Mesothelial cell of epicardium (in vitro differentiated cells): ENCODE measurements at places on chromosomes 6 and 20. TPM values are rescaled to one million over a fixed set of nuclear protein-coding genes. Genes with fewer than 3 reads are reported as not detected.

DNA sequence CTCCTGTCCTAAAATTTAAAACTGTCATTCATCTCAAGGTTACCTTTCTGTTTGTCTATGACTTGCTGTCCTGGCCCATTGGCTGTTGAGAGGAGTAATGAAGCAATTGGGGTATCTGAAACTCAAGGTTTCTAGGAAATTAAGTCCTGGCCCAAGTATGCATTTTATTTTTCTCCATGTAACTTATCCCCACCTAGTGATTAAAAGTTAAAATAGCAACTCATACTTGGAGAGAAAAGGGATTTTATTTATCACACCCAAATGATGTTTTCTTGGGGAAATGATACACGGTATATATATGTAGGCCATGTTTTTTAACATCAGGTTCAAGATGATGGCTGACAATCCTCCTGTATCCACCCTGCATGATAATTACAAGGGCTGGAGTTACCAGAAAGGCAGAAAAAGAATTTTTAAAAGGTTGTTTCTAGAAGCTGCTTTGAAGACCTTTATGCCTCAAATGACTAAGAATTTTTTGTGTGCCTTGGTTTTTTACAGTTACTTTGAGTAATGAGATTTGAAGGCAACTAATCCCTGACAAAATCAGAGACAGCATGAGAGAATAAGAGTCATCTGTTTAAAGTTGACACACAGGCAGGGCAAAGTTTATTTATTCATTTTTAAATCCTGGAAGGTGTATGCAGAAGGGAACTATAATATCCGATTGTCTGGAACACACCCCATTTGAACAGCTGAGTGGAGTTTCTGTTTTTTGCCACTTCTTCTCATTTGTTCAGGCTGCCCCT, 28.9 kb upstream of the C6orf58 start:
- no peak for DNase-seq
- H3K4me3 ChIP-seq: no peak overlapping the region
- no peaks in the 10 kb centered on the region for H3K36me3 ChIP-seq
- H3K27me3 ChIP-seq: peaks cover 15% of the 10 kb centered on the region
- no peak overlapping the region for H3K27ac ChIP-seq
- H3K4me1 ChIP-seq: peaks cover 2% of the 10 kb centered on the region

GRCh38 chr6:19037607-19038006, 650.5 kb downstream of the RNF144B start:
- H3K4me1 ChIP-seq: peaks cover 17% of the 10 kb centered on the region
- H3K27ac ChIP-seq: no peak overlapping the region
- H3K4me3 ChIP-seq: no peak overlapping the region

- peaks cover 9% of the 10 kb centered on the region for H3K27me3 ChIP-seq
- H3K27ac ChIP-seq: no peak overlapping the region
- H3K4me1 ChIP-seq: no peaks in the 10 kb centered on the region
- no peaks in the 10 kb centered on the region for H3K36me3 ChIP-seq
- DNase-seq: no peak
Observed at GRCh38 chr6:79756496-79756895, 125.4 kb downstream of the SH3BGRL2 start.

DNA sequence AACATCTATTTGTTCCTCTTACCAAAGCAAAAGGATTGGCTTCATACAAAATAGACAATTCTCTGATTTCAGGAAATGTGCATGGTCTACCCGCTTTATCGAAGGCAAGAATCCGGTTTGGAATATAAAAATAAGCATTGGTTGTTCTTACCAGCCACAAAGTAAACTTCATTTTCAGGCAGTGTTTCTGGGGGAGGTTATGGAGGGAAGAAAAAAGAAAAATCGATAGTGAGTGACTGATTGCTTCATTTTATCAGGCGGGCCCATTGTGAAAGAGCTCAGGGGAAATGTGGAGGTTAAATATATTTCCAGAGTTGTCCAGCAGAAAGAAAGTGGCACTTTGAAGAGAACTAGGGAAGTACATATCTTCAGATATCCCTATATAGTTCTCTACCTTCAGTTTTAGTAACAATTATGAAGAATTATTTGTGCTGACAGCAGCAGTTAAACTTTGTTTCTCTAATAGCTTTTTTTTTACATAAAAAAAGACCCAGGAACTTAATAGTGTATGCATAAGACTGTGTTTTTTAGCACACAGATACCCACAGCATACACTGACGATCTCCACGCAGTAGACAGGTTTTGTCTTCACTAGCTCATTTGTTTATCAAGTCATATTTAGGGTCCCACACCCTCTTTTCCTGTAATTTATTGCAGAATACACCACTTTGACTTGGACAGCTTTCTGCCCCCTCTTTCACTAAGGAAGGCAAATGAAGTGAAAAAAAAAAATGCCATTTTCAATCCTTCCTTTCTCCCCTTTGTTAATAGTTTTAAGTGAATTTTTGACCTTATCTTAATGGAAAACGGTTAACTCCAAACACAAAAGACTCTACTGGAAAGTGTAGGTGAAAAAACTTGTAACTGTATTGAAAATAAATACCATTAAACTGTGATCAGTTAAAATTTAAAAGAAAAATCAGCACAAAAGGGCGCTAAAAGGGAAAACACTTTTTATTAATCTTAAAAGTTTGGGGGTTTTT, 2.9 kb downstream of the POU3F2 start:
- DNase-seq: no peak
- H3K4me1 ChIP-seq: peaks cover 26% of the 10 kb centered on the region
- H3K27me3 ChIP-seq: peaks cover 97% of the 10 kb centered on the region
- no peaks in the 10 kb centered on the region for H3K36me3 ChIP-seq

DNA sequence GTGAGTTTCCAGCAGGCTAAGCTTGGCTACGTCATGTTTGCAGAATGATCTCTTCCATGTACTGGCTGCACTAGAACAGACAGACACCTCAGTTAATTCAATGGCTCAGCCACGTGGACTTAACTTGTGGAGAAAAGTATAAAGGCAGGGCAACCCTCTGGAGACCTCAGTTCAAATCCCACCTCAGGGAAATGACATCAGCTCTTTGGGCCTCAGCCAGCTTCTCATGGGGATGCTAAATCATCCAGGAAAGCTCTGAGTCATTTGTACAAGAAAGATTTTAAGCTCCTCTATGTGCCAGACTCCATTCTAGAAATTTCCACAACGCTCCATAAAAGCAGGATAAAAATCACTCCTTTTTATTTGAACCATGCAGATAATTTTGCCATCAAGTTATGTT, 128.5 kb upstream of the SALL4 start:
- H3K4me1 ChIP-seq: peaks cover 32% of the 10 kb centered on the region
- no peak for DNase-seq
- H3K4me3 ChIP-seq: no peak overlapping the region
- peak overlapping the region; percentile 65 for H3K27ac ChIP-seq
- H3K36me3 ChIP-seq: no peaks in the 10 kb centered on the region

BEND3 gene
- total RNA-seq: 10.3 to 10.5 TPM (median 10.4 TPM) in 3 replicates

PCK1 gene
- total RNA-seq: not detected in 3 replicates

- no peak for DNase-seq
- H3K27me3 ChIP-seq: peaks cover 31% of the 10 kb centered on the region
- H3K4me3 ChIP-seq: no peak overlapping the region
- no peaks in the 10 kb centered on the region for H3K36me3 ChIP-seq
- H3K4me1 ChIP-seq: no peaks in the 10 kb centered on the region
Observed at GRCh38 chr6:25918083-25918683, 12.3 kb downstream of the SLC17A2 start.

PLAGL2 gene
- 37.4 to 38.1 TPM (median 37.8 TPM) in 3 replicates for total RNA-seq

ZC2HC1B gene
- 0.29 TPM in 1 of 3 replicates, not detected in the others for total RNA-seq

GRCh38 chr6:67870321-67870720, 764.8 kb upstream of the ADGRB3 start:
- no peak overlapping the region for H3K4me3 ChIP-seq
- H3K27me3 ChIP-seq: no peaks in the 10 kb centered on the region
- no peak for DNase-seq
- H3K36me3 ChIP-seq: no peaks in the 10 kb centered on the region

RPL10A gene
- total RNA-seq: 1,840 to 1,922 TPM (median 1,906 TPM) in 3 replicates

- no peak overlapping the region for H3K27ac ChIP-seq
- DNase-seq: no peak
- H3K36me3 ChIP-seq: no peaks in the 10 kb centered on the region
- H3K4me3 ChIP-seq: no peak overlapping the region
- no peaks in the 10 kb centered on the region for H3K27me3 ChIP-seq
Observed at GRCh38 chr20:6974838-6975237, 207.4 kb downstream of the BMP2 start.

PLG gene
- total RNA-seq: 0.16 to 0.38 TPM (median 0.22 TPM) in 3 replicates

SMLR1 gene
- not detected in 3 replicates for total RNA-seq

GRCh38 chr6:14596410-14596809, 478.8 kb downstream of the CD83 start:
- no peaks in the 10 kb centered on the region for H3K4me1 ChIP-seq
- H3K27ac ChIP-seq: no peak overlapping the region
- H3K36me3 ChIP-seq: no peaks in the 10 kb centered on the region
- DNase-seq: no peak
- peaks cover 17% of the 10 kb centered on the region for H3K27me3 ChIP-seq
- H3K4me3 ChIP-seq: no peak overlapping the region

GRCh38 chr20:35462351-35462750, 7.0 kb downstream of the CEP250 start:
- no peak overlapping the region for H3K27ac ChIP-seq
- H3K36me3 ChIP-seq: peaks cover 16% of the 10 kb centered on the region
- H3K4me1 ChIP-seq: peaks cover 14% of the 10 kb centered on the region
- H3K27me3 ChIP-seq: no peaks in the 10 kb centered on the region

GRCh38 chr6:7171733-7172132, 64.0 kb downstream of the RREB1 start:
- no peak overlapping the region for H3K27ac ChIP-seq
- H3K27me3 ChIP-seq: no peaks in the 10 kb centered on the region
- DNase-seq: no peak
- H3K36me3 ChIP-seq: peaks cover 2% of the 10 kb centered on the region

DNA sequence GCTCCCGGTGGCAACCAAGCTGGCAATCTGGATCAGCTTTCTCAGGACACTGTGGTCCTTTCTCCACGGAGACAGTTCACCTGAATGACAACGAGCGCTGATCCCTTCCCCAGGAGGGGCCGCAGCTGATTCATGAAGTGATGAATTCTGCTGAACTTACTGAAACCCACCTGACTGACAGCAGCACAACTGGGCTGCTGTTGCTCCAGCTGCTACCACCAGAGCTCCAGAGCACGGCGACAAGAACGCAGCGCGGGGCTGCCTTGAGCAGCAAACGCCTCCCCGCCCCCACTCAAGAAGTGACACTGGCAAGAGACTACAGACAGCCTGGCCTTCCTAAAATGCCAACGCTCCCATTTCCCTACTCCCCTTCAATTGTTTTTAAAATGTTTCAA, 10.0 kb downstream of the PXDC1 start:
- no peak for DNase-seq
- peaks cover 14% of the 10 kb centered on the region for H3K36me3 ChIP-seq
- no peaks in the 10 kb centered on the region for H3K27me3 ChIP-seq
- H3K4me3 ChIP-seq: no peak overlapping the region
- H3K27ac ChIP-seq: no peak overlapping the region
- peaks cover 34% of the 10 kb centered on the region for H3K4me1 ChIP-seq

GRCh38 chr20:22905658-22906057, 129.5 kb upstream of the SSTR4 start:
- no peaks in the 10 kb centered on the region for H3K4me1 ChIP-seq
- no peak overlapping the region for H3K4me3 ChIP-seq
- H3K27ac ChIP-seq: no peak overlapping the region
- no peak for DNase-seq
- peaks cover 10% of the 10 kb centered on the region for H3K27me3 ChIP-seq

PANK2 gene
- total RNA-seq: 48.3 to 52.5 TPM (median 48.7 TPM) in 3 replicates

ULBP2 gene
- total RNA-seq: 0.23 to 0.42 TPM (median 0.24 TPM) in 3 replicates

GRCh38 chr6:120935908-120936307, 398.4 kb downstream of the TBC1D32 start:
- no peaks in the 10 kb centered on the region for H3K36me3 ChIP-seq
- peaks cover 16% of the 10 kb centered on the region for H3K4me1 ChIP-seq
- no peak overlapping the region for H3K4me3 ChIP-seq
- no peak for DNase-seq
- H3K27ac ChIP-seq: no peak overlapping the region

SLC22A1 gene
- total RNA-seq: 1.8 to 2.4 TPM (median 2.0 TPM) in 3 replicates

DNA sequence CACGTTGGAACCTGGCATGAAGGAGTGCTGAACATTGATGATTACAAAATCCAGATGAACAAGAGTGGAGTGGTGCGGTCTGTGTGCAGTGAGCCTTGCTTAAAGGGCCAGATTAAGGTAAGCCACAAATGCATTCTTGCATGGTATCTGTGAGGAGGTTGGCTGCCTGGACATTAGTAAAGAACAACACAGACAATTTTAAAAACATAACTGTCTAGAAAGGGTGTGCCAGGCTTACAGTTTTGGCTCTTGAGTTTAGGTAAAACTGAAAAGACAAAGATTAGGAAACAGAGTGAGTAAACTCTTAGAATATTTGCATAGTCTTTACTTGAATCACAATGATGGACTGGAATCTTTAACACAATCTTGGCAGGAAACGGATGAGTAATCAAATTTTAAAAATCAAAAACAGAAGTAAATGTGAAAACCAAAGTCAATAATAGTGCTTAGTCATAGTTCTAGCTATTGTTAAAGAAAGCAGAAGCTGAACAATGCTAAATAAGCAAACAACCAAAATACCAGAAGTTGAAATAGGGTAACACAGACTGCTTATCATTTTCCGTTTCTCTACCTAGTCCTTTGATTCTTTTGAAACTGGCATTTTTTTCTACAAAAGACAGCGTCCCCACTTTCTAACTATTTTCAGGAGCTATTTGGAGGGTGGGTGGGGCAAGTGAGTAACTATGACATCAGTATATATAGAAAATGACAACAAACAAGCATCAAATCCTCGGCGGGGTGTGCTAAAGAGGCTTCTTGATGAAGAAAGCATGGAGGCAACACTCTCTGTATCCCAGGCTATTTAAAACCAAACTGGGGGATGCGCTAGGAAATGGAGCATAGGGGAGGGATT, 185.8 kb upstream of the RAB32 start:
- H3K27ac ChIP-seq: no peak overlapping the region
- no peak for DNase-seq
- peaks cover 1% of the 10 kb centered on the region for H3K4me1 ChIP-seq
- H3K4me3 ChIP-seq: no peak overlapping the region

GRCh38 chr6:134029495-134030455, 22.6 kb downstream of the SLC2A12 start:
- peaks cover 16% of the 10 kb centered on the region for H3K36me3 ChIP-seq
- peak overlapping the region; percentile 40 for H3K27ac ChIP-seq
- no peak for DNase-seq
- H3K27me3 ChIP-seq: no peaks in the 10 kb centered on the region

TREM2 gene
- not detected in 3 replicates for total RNA-seq

GRCh38 chr20:4289875-4290274, 274.5 kb upstream of the RNF24 start:
- no peaks in the 10 kb centered on the region for H3K36me3 ChIP-seq
- peaks cover 4% of the 10 kb centered on the region for H3K27me3 ChIP-seq

DNA sequence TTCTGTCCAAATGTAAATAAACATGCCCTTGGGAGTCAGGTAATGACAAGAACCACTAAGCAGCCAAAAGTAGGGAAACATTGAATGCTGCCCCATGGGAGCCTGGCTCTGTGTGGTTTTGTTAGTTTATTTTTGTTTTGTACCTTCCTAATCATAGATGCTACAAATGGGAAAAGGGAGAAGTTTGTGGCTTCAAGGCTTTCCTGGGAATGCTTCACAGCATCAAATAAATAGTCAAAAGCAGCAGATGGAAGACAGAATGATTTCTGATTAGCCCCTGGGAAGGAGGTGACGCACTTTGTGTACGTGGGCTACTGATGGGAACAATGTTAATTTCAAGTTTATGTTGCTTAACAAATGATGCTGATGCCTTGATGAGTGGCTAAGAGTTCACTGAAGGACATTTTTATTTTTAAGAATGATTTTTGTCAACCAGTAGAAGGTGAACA, 532.7 kb downstream of the BCKDHB start:
- H3K27me3 ChIP-seq: no peaks in the 10 kb centered on the region
- peak overlapping the region; percentile 49 for H3K27ac ChIP-seq
- no peak overlapping the region for H3K4me3 ChIP-seq
- H3K36me3 ChIP-seq: no peaks in the 10 kb centered on the region
- peaks cover 11% of the 10 kb centered on the region for H3K4me1 ChIP-seq

GRCh38 chr6:37309692-37310091, 44.1 kb upstream of the RNF8 start:
- H3K4me3 ChIP-seq: no peak overlapping the region
- H3K4me1 ChIP-seq: peaks cover 11% of the 10 kb centered on the region
- DNase-seq: no peak
- H3K27me3 ChIP-seq: no peaks in the 10 kb centered on the region
